ENCODE measurements at places on chromosomes 7 and 10.

GRCh38 chr10:59618666-59619065 is 91.0 kb downstream of the SLC16A9 start:
- DNase-seq = no peak

GRCh38 chr7:84060760-84061261 is 133.8 kb downstream of the SEMA3A start:
- DNase-seq = no peak

DNA sequence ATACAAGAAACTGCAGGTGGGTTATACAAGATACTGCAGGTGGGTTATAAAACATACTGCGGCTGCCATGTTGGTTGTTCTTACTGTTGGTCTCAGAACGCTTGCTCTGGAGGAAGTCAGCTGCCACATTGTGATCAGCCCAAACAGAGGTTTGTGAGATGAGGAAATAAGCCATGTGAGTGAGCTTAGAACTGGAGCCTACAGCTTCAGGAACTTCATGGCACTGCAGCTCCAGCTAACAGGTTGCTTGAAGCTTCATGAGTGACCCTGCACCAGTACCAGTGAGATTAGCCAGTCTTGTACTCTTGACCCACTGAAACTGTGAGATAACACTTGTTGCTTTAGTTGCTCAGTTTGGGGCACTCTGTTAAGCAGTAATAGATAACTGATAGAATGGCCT is 74.5 kb upstream of the PRKCQ start:
- DNase-seq = no peak

DNA sequence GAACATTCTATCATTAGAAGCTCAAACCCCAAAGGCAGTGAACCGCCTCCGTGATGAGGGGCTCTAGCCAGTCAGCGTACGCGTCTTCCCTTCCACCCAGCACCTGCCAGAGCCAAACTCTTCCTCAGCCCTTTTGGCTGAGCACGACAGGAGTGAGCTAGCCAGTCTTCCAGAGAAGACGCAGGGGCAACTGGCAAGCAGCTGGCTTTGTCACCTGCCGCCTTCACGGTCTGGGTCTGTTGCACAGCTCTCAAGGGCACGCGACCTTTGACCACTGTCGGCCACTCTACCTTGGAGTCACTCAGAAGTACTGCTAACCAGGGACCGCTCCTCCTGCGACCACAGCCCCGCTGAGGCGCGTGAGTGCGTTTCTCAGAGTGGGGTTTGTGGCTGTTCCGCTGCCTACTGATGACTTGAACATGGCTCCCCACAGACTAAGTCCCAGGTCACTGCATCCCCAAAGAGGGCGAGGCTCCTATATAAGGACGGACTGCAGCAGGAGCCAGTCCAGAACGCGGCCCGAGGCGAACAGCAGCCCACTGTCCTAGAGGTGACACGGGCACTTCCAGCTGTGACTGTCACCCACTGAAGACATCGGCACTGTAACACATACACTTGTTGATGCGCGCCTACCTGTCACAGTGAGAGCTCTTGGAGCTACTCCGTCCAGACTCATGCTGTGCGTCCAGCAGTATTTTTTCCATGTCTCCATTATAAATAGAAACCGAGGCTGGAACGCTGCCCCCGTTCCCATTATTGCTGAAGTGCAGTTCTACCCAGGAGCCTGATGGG is 8.4 kb downstream of the BNIP3 start:
- DNase-seq = no peak

DNA sequence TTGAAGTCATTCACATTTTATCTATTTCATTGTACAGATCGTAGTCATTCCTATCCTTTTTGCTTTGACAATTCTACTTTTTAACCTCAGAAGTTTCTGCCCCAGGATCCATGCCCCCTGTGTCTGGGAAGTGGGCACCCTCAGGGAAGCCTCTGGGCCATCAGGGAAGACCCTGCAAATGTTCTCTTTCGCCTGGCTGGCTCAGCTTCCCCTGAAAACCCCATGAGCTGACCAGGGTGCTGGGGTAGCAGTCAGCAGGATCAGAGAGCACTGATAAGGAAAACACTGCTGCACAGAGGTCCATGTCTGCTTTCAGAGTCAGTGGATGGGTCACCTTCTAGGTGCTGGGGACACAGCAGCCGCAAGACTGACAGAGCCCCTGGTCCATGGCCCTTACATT is 23.8 kb downstream of the CUZD1 start:
- no peak for DNase-seq

DNA sequence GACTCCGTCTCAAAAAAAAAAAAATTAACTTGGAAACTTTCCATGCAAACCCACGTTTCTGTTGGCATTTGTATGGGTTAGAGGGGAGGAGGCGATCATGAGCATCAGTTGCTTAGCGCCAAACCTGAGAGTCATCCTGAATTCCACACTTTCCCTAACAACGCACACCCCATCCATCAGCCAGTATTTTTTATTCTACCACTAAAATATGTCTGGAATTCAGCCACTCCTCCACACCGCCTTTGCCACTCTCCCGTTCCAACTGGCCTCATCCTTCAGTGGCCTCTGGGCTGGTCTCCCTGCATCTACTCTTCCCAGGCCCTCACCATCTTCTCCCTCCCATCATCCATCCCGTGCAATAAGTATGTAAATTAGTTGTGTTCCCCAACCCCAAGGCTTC is 4.7 kb upstream of the LMBR1 start:
- DNase-seq = no peak

- no peak for DNase-seq
Measured at GRCh38 chr7:138729444-138729843, 28.3 kb upstream of the SVOPL start.

DNA sequence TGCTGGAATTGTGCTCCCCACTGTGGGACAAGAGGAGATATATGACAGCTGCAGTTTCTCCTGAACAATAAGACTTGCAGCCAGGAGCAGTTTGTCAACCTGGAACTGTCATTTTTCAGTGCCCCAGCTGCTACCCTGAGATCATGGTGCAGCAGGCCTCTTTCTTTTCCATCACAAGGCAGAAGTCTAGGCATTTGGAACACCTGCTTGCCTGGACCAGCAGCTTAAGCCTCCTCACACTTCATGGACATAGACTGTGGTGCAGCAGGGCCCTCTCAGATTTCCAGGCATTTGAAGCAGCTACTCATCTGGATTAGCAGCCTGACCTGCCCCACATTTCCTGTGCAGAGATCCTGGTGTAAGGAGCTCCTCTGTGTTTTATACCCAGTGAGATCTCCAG is 450.7 kb upstream of the TEX47 start:
- DNase-seq = no peak

DNA sequence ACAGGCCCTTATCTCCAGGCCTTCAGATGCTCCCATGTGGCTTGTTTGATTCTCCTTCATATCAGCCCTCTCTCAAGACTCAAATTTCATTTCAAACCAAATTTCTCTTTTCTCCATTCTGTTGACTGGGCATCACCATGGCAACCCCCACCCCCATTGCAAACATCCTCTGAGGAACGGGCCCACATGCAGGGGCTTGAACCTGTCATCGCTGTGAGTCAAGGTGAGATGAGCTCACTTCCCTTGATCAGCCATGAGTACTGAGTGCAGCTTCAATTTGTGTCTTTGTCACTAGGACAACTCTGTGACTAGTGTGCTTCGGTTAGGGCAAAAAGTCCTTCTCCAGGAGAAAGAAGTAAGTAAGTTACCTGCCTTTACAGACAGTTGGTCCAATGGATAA is 41.9 kb downstream of the CALML3 start:
- no peak for DNase-seq

- DNase-seq = peak; percentile 75
Measured at GRCh38 chr10:110357252-110357780, 52.6 kb upstream of the SMNDC1 start.

DNA sequence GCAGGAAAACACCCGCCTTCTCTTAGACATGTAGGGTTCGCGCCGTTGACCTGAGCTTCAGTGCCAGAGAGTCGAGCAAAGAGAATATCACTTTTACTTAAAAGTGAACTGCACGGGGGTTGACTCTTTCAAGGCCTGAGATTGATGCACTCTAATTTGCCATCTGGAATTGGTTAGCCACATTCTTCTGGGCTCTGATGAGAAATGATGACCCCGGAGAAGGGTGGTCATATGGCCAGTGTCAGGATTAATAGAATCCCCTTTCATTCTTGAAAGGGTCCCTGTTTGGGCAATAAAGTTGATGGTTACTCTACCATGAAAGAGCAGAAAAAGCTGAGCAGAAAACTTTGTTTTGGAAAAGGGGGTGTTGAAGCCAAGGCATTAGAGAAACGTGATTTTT is 31.2 kb downstream of the GRK5 start:
- no peak for DNase-seq

- no peak for DNase-seq
Measured at GRCh38 chr10:125029584-125030242, 87.8 kb downstream of the ZRANB1 start.

DNA sequence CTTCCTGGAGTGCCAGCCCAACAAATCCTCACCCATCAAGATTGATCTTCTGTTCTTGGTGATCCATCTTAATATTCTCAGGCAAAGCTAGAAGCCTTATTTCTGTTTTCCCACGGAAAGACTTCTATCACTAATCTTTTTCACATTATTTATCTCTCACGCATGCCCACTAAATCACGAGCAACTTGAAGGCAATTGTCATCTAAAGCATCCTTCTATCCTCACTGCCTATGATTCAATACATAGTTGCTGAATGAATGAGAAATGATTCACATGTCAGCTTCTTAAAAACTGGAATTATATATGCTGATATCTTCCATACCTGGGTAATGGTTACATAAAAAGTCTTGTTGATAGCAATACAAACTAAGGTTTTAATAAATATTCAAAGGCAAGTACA is 12.6 kb upstream of the COL1A2 start:
- DNase-seq = no peak

DNA sequence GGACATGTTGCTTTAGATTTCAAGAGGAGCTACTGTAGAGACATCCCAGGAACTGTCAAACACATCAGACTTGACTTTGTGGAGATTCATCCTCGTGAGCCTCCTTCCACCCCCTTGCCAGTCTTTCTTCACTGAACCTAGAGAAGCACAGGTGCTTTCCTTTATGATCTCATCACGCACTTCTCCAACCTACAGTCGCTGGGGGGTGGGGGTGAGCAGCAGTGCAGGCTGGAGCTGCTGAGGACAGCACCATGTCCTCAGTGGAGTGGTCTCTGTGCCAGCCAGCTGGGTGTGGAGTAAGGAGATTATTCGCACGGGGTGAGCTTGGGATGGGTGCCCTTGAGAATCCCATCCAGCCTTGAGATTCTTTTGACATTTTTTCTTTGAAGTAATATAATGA is 88.1 kb downstream of the VOPP1 start:
- DNase-seq = no peak

- no peak for DNase-seq
Measured at GRCh38 chr7:45162311-45162845, 4.8 kb downstream of the RAMP3 start.

DNA sequence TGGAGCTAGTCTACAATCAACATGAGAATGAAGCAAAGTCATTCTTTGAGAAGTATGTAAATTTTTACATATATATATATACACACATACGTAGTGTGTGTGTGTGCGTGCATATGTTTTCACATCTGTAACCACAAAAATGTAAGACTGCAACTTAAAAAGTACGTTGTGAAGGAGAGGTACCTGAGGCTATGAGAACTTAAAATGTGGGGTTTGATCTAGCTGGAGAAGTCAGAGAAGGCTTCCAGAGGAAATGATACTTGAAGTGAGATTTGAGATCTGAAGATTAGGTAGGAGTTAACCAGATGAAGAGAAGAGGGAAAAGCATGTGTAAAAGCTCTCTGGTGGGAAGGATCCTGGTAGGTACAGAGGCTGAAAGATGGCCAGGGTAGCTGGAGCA is 5.8 kb downstream of the TAF5 start:
- DNase-seq = no peak

GRCh38 chr10:71085689-71086438 is 126.5 kb upstream of the UNC5B start:
- DNase-seq = no peak

DNA sequence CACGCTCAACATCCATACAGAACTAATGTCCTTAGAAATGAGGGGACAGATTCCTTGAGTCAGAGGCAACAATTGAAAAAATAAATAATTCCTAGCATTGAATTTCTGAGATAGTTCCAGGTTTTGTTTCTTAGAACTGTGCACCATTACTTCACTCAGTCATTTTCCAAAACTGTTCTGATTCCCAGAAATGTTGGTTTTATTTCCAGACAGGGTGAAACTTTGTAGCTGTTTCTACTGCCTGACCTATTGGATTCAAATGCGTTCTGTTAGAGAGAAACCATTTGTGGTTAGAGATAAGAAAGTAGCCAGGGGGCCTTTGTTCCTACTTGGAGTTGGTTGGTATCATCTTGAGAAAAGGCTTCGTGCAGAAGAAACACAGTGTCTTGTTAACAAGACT is 8.1 kb upstream of the DEPP1 start:
- DNase-seq = no peak

Data from activated CD4-positive, alpha-beta T cell treated with anti-CD3 and anti-CD28 coated beads, Interleukin-2, Interleukin-4, amounts not matched to agents 100 ng/mL and 50 ng/mL, durations not matched to agents 16 hours and 8 hours (primary cell).